ENCODE measurements at places on chromosomes 7 and 10.
A peak's percentile ranks its signal among the peaks of the same experiment; 100 is the strongest.

DNA sequence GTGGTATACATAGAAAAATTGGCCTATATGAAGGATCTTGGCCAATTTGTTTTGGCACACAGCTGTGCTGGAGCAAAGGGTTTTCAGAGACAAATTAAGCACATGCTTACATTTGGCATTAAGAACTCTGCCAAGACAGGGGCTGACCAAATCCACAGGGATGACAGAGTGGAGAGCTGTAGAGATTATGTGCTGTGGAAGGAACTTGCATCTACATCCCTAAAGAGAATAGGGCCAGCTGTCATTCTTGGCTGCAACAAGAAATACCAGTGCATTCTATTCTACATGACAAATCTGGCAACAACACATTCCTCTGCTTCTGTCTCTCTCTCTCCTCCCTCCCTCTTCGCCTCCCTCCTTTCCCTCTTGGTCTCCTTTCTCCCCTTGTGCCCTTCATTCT, 75.6 kb downstream of the POM121L12 start:
- DNase-seq = no peak

GRCh38 chr10:88866454-88866853, 13.6 kb upstream of the STAMBPL1 start:
- no peak for DNase-seq

- no peak for DNase-seq
Measured at GRCh38 chr10:133236401-133237240, 1.0 kb upstream of the VENTX start.

GRCh38 chr7:28700790-28701203, 257.3 kb downstream of the TRIL start:
- no peak for DNase-seq

DNA sequence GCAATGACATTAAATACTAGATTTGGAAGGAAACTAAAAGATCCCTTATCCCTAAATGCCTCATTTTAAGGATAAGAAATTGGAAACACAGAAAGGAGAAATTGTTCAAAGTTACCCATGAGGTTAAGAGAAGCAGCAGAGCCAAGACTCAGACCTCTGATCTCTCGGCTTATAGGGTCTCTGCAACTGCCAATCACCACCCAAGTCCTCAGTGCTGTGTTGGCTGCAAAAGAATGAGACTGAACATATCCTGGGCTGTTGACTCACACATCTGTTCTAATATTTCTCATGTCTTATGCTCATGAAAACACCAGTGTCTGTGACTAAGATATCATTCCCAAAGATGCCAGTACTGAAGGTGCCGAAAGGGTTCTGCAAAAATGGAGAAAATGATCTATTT, 153.3 kb downstream of the XPNPEP1 start:
- no peak for DNase-seq

DNA sequence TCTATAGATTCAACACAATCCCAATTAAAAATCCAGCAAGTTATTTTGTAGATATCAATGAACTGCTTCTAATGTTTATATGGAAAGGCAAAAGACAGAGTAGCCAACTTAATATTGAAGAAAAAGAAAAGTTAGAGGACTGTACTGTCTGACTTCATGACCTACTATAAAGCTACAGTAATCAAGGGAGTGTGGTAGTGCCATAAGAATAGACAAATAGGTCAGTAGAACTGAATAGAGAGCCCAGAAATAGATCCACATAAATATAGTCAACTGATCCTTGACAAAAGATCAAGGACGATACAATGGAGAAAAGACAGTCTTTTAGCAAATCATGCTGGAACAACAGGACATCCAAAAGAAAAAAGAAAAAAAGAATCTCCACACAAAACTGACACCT, 7.4 kb upstream of the EEPD1 start:
- DNase-seq = no peak

GRCh38 chr10:33117816-33118215, 159.8 kb upstream of the ITGB1 start:
- DNase-seq = no peak

GRCh38 chr7:99459087-99459486, 6.9 kb downstream of the ATP5MF start:
- no peak for DNase-seq

DNA sequence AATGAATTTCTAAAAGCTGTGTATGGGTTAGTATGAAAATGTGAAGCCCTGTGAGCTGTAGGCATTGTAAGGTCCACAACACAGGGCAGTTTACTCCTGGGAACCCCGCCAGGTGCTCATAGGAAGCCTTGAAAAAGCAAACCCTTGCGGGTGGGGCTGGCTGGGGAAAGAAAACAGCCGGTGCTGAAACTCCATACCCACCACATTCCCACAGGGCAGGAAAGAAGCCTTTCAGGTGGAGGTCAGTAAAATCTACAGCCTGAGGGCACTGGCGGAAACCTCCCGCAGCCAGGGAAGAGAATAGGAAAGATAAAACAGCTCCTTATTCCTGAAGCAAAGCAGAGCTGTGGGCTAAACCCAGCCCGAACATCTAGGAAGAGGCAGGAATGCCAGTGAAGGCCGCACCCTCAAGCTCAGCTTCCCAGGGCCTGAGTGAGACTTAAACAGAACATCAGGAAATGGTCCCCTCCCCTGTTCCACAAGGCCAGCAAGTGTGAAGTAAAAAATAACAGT, 34.7 kb downstream of the PODXL start:
- no peak for DNase-seq

- DNase-seq = no peak
Measured at GRCh38 chr10:23630885-23631284, 192.0 kb downstream of the OTUD1 start.

GRCh38 chr10:11810313-11810766, 12.8 kb upstream of the PROSER2 start:
- peak; percentile 47 for DNase-seq

DNA sequence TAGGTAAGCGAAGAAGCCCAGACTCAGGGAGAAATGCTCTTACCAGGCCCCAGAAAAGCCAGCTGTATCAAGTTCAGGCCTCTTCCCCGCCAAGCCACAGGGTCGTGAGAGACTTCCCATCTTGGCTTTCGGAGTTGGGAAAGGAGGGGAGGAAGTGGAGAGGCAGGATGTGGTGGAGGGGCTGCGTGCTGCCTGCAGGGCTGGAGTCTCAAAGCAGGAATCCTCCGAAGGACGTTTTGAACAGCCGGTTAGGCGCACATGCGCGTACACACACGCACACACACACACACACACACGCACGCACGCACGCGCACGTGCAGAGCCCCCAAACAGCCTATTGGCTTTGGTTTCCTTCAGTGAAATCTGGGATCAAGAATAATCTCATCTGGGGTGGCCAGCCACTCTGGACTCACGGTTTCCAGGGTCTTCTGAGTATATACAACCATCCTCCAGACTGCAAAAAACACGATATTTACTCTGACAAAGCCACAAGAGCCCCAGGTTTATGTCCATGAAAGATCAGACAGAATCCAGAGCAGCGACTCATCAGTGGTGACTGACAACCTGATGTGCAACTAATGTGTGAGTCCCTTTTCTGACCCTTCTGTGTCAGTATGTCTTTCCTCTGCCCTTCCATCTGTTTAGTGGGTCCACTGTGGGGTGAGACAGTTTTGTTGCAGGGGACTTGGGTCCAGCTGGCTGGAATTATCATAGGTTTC, 115.0 kb upstream of the ZNF438 start:
- peak; percentile 71 for DNase-seq

DNA sequence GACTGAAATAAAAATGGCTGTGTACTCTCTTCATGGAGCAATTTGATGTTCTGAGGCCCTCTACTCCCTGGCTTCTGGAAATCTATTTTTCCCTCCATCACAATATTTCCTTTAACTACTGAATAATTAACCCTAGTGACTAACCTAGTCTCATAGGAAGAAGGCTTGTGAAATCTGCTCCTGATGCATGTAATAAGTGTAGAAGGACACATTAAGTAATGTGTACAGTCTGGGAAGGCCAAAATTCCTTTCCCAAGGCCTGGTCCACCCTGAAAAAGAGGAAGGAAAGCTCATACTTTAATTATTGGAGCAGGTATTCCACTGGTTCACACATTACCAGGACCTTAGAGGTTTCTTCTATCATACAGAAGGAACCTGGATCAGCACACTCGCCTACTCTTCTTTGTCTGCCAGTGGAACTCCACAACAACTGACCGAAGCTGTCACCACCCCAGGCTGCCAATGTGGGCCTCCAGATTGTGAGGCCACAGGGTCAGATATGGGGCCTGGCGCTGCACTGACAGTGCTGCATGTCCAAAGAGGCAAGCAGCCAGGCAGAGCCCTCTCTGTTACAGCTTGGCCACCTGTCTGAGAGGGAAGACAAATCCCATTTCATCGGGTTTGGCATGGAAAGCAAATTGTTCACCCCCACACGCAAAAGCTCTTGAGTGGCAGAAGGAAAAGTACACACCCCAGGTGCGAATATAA, 54.4 kb upstream of the FAM133B start:
- no peak for DNase-seq

DNA sequence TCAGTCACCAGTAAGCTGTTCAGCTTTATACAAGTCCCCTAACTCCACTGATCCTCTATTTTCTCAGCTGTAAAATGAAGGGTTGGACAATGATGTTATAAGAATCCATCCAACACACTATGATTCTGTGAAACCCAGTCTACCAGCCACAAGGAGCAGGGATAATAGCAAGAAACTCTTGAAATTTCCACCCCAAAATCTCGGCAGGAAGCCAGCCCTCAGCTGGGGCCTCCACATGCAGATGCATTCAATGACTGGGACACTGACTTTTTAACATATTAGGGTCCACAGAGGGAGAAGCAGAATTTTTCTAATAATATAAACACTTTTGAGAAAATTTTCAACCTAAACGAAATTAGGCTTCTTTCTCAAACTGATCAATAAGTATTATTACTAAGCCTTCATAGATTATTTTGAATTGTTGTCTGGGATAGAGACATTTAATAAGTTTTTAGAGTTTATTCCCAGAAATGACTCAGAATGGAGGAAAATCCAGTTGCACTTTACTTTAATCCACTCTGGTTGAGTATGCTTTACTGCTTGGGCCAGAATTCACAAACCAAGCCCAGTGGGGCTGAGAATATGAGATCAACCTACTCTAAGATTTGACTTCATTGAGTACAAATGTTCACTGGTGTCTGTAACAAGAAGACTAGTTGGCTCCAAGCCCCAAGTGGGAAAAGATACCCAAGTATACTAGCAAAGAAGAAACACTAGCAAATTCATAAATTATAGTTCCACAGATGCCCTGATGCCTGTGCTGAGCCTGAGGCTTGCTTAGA, 168.6 kb downstream of the C7orf25 start:
- DNase-seq = no peak

GRCh38 chr10:101972761-101973160, 83.2 kb downstream of the ARMH3 start:
- no peak for DNase-seq

DNA sequence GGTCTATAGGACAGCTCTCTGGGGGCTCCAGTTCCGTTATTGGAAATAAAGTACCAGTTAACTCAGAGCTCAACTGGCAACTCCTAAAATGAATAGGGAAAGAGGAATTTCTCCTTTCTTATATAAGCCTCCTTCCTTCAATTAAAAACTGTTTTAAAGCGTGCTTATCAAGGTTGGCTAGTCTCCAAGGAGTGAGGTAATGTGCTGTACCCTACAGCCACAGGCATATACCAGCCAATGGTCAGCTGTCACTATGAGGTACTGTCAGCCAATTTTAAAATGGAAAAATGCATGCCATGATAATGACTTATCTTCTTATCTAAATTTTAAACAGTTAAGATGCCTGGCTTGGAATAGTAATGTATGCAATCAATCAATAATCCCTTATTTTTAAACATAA, 76.2 kb downstream of the PLCE1 start:
- DNase-seq = no peak

GRCh38 chr10:35486297-35486990, 118.7 kb upstream of the GJD4 start:
- DNase-seq = peak; percentile 44

- DNase-seq = no peak
Measured at GRCh38 chr10:21516242-21517131, 9.0 kb downstream of the SKIDA1 start.

DNA sequence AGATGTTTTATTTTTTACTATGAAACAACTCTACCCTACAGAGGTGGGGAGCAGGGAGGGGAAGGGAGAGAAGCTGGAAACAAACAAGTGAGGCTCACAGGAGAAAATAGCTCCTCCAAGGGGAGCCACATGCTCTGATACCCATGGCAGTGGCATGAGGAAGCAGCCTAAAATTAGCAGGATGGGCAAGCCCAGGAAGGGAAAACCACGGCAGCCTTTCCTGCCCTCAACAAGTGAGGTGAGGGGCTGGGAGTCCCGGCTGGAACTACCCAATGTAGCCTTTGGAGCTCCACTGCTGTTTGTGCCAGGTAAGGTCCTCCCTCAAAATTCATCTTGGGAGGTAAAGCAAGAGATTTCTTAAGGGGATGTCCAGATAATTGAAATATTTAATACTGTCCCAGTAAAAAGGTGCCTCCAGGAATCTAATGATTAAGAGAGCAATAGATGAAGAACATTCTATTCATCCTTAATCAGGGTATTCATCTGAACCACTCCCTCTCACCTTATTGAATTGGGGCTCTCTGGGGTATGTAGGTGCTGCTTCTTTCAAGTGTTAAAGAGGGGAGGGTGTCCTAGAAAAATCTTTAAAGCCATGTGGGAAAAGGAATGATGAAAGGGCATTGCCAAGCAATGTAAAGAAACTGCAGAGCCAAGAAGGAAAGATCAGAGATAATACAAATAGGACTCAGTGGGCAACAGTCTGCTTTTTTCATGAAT, 12.8 kb upstream of the HERC4 start:
- DNase-seq = no peak

DNA sequence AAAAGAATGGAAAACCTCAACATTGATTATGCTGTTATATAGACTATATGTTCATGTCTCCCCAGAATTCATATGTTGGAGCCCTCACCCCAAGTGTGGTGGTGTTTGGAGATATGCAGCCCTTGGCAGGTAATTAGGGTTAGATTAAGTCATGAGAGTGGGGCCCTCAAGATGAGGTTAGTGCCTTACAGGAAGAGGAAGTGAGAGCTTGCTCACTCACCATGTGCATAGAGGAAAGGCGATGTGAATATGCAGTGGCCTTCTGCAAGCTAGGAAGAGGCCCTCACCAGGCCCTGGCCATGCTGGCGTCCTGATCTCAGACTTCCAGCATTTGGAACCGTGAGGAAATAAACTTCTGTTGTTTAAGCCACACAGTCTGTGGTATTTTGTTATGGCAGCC, 14.8 kb downstream of the ZNF33A start:
- DNase-seq = peak; percentile 3

DNA sequence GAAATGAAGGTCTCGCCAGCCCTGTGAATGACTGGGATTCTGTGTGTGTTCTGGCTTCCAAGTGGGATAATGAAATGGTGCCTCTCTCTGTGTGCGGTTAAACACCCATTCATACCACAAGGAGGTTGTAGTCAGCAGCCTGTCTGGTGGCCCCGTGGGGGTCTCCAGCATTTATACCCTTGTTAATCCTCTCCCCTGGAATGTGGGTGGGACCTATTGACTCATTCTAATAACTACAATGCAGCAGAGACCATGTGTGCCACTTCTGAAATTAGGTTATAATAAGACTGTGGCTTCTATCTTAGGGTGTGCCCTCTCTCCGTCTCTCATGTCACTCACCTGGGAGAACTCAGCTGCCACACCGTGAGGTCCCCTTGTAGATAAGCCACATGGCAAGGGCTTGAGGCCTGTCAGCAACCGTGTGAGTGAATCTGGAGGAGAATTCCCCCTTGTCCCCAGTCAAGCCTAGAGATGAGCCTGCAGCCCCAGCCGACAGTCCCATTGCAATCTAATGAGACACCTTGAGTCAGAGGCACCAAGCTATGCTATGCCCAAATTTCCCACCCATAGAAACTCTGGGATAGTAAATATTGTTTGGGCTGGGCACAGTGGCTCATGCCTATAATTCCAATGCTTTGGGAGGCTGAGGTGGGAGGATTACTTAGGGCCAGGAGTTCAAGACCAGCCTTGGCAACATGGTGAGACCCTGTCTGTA, 106.8 kb downstream of the GALNT17 start:
- no peak for DNase-seq

Measured in kidney capillary endothelial cell (primary cell).